ENCODE measurements at places on chromosomes 5 and 9. TPM values are rescaled to one million over a fixed set of nuclear protein-coding genes. Genes with fewer than 3 reads are reported as not detected.

Gene CTNND2
- total RNA-seq: not detected

Gene ZNF883
- 4.7 TPM for total RNA-seq

Gene IL33
- total RNA-seq: not detected

Gene AIF1L
- 0.16 TPM for total RNA-seq

Gene FBP2
- not detected for total RNA-seq

Gene MYMK
- total RNA-seq: not detected

Gene GNE
- total RNA-seq: 37.5 TPM

Gene OR1J2
- 0.24 TPM for total RNA-seq

Gene FRMD3
- total RNA-seq: 2.8 TPM

Gene TSSK1B
- 0.49 TPM for total RNA-seq

Gene CACNA1B
- under 0.01 TPM for total RNA-seq

Gene SPEF2
- 5.5 TPM for total RNA-seq

Gene SPAG8
- total RNA-seq: 0.49 TPM

Gene ARSI
- total RNA-seq: 12.0 TPM

Gene CNTRL
- total RNA-seq: 5.3 TPM

Gene CXCL14
- total RNA-seq: 2.1 TPM

Gene WDR31
- 2.2 TPM for total RNA-seq

Gene OXCT1
- total RNA-seq: 20.4 TPM

Gene ADGRD2
- total RNA-seq: not detected

Gene CATSPER3
- not detected for total RNA-seq

Gene ARL14EPL
- 0.32 TPM for total RNA-seq

Data from hair follicle dermal papilla cell (primary cell).